ENCODE measurements at places on chromosomes 13 and 19.

DNA sequence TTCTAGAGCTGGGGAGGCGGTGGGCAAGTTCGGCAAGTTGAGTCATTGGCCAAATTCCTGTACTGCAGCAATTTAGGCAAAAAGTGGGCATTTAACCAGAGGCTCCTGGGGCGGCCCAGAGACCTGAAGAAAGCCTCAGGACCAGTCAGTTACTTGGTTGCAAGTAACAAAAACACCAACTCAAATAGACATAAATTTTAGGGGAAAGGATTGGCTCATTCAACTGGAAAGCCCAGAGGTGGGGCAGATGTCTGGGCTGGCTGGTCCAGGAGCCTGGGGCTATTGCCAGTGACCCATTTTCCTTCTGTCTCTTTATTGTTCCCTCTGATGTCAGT, 97.1 kb downstream of the SIPA1L3 start:
- DNase-seq, result no peak

- no peak for DNase-seq
Measured at GRCh38 chr13:97261254-97262005, 39.3 kb downstream of the MBNL2 start.

GRCh38 chr19:47433121-47433520, 13.8 kb upstream of the MEIS3 start:
- no peak for DNase-seq

DNA sequence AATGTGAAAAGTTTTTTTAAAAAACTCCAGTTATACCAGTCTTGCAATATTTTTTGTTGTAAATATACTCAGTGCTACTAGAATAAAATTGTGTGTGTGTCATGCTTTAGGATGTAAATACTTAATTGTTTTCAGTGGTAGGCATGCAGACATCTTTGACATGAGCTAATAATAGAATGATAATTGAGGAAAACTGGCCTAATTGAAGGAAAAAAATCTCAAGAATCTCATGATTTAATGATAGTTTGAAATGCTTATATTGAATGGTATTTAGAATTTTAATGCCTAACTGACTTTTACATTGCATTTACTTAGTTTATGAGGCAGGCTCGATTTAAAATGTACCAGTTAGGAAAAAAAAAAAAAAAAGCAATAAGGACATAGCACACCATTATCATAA, 3.2 kb upstream of the MAB21L1 start:
- no peak for DNase-seq

DNA sequence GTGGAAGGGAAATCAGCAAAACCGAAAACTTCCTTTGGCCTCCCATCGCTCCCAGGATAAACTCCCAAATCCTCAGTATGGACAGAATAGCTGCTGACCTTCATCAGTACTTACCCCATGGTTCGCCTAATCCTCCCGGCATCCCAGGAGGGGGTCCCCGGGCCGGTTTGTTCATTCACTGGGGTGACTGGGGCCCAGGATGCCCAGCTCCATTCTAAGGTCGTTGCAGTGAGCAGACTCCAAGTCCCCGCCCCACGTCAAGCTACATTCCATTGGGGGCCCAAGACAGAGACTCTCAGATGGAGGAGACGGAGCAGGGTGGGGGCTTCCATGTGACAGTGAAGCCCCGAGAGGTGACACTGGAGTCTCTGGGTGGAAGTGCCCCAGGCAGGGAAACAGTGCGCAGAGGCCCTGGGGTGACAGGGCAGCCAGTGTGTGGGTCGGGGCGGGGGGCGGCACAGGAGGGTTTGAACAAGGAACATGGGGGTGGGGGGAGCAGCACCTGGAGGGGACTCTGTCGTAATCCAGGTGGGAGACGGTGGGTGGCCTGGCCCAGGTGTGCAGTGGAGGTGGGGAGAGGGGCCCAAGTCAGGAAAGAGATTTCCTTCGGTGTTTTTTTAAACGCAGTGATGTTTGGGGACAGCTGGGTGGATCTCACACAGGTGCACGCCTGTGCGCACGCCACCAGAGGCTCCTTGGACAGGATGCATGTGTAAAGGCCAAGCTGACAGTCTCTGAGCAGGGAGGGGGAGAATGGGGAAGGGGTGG, 5.1 kb downstream of the SSBP4 start:
- no peak for DNase-seq

- no peak for DNase-seq
Measured at GRCh38 chr13:29537736-29538651, 57.5 kb downstream of the SLC7A1 start.

DNA sequence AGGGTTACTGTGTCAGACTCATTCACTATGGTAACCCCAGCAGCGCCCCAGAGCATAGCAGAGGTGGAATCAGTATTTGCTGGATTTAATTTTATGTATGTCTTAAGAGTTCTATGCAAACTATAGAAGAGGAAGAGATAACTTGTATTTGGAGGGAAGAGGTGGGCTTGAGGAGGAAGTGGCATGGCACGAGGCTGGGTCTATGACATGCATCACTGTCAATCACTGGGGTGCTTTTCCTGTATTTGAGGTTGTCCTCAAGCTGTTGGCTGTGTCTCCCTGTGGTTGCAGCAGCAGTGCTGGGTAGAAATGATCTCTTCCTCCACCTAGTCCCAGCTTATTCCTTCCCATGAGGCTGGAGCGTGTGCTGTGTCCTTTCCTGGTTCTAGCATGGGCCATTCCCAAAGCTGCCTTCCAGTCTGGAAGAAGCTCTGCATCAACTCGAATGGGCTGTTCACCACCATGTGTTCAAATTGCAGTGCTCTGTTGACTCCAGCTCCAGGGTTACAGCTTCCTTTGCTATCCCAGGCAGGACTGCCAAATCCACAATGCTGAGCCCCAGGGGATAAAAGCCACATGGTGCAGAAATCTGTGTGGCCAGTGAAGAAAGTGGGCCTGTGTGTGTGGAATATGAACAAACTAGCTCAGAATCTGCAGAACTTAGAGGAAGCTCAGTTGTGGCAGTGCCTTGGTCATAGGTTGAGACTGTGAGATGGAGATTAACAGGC, 73.1 kb upstream of the MTIF3 start:
- DNase-seq, result no peak

- peak; percentile 69 for DNase-seq
Measured at GRCh38 chr19:50358483-50359327, 6.7 kb downstream of the NAPSA start.

DNA sequence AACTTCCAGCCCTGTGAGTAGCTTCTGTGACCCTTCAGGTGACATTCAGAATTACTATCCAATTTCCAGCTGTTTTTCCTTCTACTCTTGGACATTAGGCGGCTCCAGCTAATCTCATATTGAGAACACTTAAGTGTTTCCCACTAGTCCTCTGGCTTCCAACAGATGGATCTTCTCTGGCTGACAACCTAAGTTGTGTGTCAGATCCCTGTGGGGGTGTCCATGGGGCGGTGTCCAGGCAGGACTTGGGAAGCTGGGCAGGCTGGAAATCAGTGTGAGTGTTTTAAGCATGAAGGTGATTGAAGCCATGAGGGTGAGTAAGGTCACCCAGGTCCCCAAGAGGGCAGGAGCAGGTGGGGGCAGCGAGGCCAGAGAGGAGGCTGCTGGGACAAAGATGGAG, 10.1 kb downstream of the CNOT3 start:
- DNase-seq, result no peak

DNA sequence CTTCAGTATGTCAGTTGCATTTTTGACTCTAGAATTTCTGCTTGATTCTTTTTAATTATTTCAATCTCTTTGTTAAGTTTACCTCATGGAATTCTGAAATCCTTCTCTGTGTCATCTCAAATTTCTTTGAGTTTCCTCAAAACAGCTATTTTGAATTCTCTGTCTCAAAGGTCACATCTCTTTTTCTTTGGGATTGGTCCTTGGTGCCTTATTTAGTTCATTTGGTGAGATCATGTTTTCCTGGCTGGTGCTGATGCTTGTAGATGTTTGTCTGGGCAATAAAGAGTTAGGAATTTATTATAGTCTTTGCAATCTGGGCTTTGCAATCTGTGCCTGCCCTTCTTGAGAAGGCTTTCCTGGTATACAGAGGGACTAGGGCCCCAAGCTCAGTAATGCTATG, 18.5 kb upstream of the KBTBD7 start:
- DNase-seq, result no peak

- DNase-seq, result no peak
Measured at GRCh38 chr19:39826311-39826945, 7.5 kb downstream of the DYRK1B start.

GRCh38 chr13:91185294-91185863, 162.1 kb upstream of the MIR17HG start:
- DNase-seq, result no peak

DNA sequence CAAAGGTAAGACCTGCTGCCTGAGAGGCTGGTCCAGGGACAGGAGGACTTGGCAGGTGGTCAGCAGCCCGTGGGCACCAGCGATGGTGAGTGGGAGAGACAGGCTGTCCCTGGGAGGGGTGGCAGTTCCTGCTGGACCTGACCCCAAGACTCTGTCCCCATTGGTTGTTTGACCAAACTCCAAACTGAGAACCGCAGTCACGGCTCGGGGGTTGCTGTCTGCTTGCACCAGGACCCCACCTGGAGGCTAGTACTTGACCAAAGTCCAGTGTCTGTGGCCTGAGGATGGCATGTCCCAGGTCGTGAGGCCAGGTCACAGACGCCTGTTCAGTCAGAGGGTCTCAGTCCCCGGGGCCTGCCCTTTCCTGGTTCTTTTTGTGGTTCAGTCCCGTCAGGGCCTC, 9.9 kb upstream of the ZNF14 start:
- DNase-seq, result no peak

GRCh38 chr13:39855236-39855635, 199.8 kb downstream of the COG6 start:
- DNase-seq, result no peak

DNA sequence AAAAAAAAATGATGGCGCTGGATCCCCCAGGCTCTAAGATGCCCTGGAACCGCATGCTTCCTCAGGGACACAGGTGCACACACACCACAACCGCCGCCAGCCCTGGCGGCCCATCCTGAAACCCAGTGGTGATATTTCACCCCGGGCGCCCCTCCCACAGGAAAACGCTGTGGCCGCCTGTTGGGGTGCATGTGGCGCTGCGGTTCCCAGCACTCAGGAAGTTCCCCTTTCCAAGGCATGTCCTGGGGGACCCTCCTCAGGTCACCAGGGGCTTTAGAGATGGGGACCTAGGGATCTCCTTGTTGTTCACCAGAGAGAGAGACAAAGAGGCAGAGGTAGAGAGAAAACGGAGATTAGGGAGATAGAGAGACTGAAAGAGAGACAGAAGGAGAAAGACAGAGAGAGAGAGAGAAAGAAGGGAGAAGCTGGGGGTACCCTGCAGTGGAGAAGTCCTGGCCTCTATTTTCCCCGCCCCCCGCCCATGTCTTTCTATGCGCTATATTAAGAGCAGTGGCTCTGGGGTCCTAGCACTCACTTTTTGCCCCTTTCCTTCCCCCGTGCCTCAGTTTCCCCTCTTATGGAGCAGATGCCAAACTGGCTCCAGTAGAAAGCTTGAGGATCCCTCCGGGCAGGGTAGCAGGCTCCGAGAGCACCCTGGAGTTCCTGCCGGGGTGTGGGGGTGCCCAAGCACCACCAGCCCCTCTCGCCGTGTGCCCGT, 2.3 kb downstream of the ADGRE2 start:
- DNase-seq, result no peak

- DNase-seq, result no peak
Measured at GRCh38 chr13:113302986-113303385, 5.9 kb downstream of the LAMP1 start.

DNA sequence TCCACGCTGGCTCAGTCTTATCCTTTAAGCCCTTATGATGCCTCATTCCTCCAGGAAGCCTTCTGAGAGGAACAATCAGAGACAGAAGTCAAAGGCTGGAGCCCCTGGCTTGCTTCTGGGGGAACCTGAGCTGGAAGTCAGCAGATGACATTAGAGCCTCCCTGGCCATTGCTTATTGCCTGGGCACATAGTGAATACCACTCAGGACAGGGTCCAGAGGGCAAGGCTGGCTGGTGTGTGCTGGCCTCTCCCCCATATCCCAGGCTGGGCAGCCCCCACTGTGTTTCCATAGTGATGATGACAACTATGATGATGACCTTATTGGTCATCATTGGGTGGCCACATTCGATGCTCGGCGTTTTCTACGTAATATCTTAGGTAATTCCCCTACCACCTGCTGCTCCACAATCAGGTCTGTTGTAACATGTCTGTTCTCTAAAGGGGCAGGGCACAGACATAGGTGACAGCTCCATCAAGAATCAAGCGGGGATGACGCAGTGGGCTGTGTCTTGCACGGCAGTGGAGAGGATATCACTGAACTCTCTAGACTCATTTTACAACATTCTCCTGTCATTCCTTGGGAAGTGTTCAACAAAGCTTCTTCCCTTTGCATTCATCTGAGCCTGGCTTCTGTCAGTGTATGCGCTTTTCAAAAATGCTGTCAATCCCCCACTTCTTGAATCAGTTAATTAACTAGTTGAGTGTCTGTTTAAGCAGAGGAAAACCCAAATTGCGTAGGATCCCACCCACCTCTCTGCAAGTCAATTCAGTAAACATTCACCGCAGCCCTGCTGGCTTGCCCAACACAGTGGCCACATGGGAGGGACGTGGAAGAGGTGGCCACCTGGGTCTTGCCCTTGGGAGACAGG, 89.4 kb upstream of the TSHZ3 start:
- DNase-seq, result no peak

DNA sequence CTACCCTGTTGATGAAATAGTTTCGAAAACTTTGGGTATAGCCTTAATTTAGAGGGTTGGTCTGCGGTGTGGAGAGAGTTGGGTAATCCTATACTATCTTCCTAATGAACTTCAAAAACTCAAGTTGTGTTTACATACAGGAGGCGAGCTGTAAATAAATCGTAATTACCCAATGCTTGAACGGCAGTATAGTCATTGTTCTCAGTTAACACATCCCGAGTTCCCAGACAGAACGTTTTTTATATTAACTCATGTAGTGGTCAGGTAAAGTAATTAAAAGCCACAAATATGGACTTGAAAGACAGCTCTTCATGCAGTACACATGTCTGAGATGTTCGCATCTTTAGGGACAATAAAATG, 1.5 kb downstream of the PDS5B start:
- DNase-seq, result no peak

- DNase-seq, result no peak
Measured at GRCh38 chr19:23784274-23784673, 25.6 kb upstream of the ZNF681 start.

DNA sequence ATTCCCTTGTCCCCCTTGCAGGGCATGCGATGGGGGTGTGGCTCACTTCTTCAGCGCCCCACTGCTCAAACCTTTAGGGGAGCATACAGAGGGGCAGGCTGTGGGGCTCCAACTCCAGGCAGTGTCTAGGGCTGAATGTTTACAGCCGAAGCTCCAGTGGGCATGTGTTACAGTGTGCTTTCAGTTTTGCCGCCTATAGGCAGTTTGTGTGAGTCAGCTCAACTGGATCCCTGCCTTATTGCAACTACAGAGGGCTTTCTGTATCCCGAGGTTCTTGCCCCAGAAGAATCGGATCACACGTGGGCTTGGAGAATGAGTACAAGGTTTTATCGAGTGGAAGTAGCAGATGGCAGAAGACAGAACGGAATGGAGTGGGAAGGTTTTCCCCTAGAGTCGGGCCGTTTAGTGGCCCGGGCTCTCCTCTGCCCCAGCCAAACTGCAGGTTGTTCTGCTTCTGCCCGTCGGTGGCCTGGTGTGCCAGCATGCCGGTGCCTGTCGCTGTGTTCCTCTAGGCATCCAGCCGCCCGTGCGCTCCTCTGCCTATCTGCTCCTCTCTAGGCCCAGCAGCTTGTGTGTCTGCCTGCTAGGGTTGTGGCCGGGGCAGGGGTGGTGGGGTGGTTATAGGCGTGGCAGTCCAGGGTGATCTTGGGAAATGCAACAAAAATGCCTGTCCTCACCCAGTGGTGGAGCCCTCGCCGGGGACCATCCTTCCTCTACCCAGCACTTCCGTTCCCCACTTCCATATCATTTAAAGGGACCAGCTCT, 435.9 kb upstream of the SGCG start:
- DNase-seq, result no peak

- DNase-seq, result no peak
Measured at GRCh38 chr19:46413262-46414031, at the start of gene CCDC8. TSS of gene CCDC8 (minus strand) at chr19:46413564. CDS start at chr19:46412810, 754 bp downstream.
